NK-92 treated with Interleukin-12 subunit alpha and Interleukin-12 subunit beta, amount 100 ng/mL, for 24 hours (cell line): ENCODE measurements at places on chromosomes 2 and 18.

DNA sequence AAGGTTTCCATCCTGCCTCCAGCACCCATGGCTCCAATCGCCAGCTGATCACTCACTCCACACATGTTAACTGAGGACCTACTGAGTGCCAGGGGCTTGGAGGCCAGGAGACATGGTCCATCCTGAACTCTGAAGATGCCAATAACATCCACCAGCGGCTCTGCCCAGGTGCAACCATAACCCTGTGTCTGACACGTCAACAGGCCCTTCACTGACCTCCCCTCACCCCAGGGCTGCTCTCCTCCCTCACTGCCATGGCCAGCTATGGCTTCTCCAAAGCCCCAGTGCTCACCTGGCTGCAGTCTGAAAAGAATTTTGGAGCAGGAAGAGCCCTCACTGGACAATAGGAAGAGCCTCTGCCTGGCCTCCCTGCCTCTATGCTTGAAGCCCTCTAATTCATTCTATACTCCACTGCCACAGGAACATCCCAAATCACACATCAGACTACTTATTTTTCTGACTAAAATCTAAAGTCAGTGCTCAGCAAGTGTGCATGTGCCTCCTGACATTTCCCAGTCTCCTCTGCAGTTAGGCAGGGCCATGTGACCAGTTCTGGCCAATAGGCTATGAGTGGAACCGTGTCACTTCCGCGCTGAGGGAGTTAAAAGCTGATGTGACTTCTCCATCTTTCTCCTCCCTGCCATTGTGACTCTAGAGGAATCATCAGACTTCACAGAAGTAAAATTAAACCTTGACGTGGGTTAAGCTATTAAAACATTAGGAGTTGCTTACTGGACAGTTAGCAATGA lies 37.2 kb downstream of the ZBTB7C start:
- no peak for DNase-seq

GRCh38 chr2:163595028-163595427 lies 140.8 kb downstream of the FIGN start:
- DNase-seq = no peak

GRCh38 chr2:13905831-13906230 lies 726.7 kb upstream of the LRATD1 start:
- no peak for DNase-seq

GRCh38 chr2:8494151-8494550 lies 187.7 kb upstream of the ID2 start:
- DNase-seq = no peak

- no peak for DNase-seq
These were observed 29.1 kb downstream of the XIRP2 start for GRCh38 chr2:166917415-166917814.

- DNase-seq = no peak
These were observed 86.8 kb upstream of the TFPI start for GRCh38 chr2:187640926-187641510.

DNA sequence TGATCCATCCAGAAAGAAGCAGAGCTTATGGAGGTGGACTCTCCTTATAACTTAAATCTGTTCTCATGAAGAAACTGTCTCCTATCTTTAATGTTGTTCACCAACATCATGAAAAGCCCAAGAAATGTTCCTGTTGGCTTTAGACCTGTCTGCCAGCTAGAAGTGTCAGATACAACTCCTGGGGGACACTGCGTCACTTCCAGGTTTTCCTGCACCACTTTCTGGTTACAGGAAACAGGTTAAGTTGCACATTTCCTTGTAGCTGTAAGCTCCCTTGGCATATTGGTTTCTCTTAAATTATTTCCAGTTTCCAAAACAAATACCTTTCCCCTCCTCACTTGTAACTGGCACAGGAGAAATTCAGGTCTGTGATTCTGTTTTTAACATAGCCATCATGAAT lies 2.9 kb downstream of the CEP68 start:
- DNase-seq = no peak

DNA sequence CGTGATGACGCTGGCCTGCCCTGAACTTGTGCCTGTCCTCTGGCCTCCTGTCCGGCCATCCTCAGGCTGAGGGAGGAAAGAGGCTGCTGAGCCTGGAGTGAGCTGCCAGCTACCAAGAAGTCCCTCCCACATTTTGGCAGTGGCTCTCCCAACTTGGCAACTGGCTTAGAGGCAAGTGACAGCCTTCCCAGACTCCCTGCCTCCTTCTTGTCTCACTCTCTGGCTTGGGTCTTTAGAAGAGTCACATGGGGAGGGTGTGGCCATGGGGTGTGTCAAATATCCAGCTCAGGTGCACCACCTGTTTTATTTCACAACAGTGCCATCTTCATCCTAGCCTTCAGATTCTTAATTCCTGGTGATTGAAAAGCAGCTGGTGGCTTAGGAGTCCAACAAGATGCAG lies 222.9 kb downstream of the PRKCE start:
- no peak for DNase-seq
